ENCODE measurements at places on chromosomes 5 and 9.
A peak's percentile ranks its signal among the peaks of the same experiment; 100 is the strongest.

- peak; percentile 87 for DNase-seq
Measured at GRCh38 chr5:67315082-67315989, 118.7 kb upstream of the CD180 start.

DNA sequence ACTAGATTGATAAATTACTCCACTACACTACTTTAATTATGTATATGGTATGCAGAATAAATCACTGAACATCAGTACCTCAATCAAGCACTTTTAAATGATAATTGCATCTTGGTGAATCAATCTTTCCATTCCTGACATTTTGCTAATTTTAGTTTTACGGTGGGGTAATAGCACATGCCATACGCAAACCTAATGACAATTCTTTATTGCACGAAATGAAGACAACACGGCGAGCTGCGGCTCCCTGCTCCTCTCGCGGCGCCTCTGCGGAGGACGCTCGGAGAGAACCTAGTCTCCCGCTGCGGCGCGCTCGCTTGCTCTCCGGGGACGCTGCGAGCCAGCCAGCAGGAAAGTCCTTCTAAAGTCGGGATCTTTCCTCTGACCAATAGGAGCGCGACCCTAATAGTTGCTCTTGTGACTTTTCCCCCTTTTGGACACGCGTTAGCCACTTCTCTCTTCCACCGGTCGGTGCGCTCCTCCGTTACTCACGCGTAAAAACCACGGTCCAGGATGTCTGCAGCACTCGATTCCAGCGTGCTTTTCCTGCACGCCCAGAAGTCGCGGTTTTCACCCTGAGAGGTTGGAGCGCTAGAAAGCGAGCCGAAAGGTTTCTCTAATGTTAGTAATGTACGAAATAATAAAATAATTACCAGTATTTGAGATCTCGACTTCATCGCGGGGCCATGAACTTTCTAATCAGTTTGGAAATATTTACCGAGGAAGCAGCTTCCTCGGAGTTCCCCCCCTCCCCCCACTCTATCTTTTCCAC lies 1.0 kb upstream of the MEF2C start:
- peak; percentile 29 for DNase-seq

GRCh38 chr9:128204858-128205257 lies 1.7 kb downstream of the DNM1 start:
- DNase-seq, result no peak

DNA sequence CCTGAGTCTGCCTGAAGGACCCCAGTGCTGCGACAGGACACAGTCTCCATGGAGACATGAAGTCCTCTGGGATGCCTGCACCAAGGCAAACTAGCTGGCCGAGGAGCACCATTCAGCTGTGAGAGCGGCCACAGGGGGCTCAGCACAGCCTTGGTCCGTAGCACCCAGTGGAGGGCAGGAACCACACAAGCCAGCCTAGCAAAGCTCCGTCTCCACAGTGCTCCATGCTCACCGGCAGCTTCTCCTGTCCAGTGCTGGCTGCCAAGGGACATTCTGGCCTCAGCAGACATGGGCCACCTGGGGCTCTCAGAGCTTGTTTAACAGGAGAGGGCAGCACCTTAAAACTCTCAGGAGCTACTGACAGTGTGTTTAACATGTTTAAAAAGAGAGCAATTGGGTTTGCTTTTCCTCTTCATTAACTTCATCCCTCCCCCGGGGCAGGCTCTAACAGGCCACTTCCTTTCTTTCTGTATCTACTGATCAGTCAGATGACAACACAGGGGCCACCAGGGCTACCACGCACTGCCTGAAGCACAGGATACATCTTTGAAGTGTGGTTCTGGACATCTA lies 57.0 kb downstream of the SECISBP2 start:
- DNase-seq, result no peak

DNA sequence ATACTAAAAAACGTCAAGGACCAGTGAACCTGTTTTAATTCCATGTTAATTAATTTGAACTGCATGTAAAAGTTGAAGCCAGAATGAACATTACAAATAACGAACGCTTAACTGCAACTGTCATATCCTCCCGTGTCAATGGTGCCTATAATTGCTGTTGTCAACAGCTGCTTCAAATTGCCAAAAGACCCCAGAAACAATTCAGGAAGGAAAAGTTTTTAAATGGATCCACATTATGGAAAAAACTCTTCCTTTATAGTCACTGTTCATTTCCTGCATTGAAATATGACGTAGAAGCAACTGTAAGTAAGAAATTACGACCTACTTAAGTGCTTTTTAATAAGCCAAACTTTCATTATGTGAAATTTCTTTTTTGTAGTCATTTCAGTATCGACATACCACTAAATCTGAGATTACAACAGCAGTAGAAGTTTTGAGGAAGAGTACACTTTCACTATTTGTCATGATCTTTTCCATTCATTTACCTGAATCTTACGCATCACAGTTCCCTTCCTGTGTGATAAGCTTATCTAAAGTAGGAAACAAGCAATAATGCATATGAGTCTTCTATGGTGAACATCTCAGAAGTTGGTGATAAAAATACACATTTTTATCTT lies 37.8 kb downstream of the MEF2C start:
- no peak for DNase-seq

GRCh38 chr5:171634511-171634910 lies 151.1 kb upstream of the SMIM23 start:
- DNase-seq, result no peak

DNA sequence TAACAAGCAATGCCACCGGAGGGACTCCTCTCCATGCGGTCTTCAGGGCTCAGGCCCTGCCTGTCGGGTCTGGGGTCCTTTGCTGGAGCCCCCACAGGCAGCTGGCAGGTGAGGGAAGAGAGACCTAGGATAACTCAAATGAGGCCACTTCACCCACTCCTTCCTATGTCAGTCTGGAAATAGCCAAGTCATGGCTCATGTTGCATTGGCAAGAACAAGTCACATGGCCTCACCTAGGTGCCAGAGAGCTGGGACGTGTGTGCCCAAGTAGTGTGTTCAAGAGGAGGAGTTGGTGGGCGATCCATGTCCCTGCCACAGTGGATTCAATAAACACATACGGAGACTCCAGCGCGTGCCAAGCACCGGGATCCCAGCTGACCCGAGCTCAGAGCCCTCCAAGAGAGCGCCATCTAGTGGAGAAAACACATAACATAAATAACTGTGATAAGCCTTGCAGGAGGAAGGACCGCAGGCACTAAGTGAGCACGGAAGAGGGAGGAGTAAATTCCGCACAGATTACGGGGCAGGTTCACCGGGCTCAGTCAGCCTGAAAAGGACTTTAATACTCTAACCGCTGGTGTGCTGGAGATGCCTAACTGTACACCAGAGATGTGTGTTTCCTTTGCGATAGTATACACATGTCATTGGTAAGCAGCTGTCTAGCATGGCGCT lies 580.8 kb downstream of the CCDC171 start:
- peak; percentile 49 for DNase-seq

DNA sequence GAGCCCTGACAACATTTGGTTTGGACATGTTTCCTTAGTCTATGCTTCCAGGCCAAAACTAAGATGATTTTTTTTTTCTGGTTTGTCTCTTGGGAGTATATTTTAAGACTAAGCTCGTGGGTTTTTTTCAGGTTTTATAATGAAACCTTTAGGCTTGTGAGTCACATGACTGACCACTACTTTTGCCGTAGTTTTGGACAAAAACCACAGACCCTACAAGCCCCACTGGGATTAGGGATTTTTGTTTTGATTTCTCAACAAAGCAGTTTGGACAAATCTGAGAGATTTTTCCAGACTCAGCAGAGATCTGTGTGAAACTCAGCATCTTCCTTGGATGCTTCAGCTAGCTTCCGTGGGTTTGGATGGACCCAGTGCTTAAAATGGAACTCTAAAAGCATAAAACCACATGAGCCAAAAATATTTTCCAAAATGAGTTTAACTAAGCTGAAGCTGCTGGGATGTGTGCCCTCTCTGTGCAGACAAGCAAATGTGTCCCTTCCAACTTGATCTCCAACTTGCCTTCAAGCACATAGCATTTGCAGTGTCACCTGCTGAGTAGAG lies 70.3 kb upstream of the SMIM15 start:
- DNase-seq, result no peak

DNA sequence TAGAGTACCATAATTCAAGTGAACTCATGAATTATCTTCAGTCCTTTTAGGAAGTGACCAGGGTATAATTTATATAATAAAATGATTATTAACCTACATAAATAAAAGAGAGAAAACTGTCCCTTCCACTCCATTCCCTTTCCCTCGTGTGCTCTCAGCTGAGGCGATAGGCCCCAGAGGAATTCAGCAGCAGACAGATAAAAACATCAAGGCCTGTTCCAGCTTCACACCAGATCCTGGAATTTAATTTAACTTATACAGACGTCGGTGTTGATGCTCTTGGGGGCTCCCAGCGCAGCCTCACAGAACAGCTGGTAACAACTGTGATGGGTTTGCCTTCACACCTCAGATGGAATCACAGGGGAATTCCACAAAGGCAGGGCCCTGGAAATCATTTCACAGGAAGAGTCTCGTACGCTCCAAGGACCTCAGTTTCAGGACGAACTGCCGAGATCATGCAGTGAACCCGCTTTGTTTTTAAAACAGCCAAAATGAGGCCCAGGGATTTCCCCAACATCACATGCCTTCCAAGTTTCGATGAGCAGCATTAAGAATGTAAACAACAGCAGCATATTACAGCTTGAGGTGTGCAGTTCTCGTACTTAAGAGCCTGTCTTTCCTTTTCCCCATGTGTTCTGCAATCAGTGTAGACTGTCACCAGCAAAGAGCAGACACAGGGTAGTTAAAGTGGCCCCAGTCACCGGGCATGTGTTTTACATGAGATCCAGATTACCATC lies 73.6 kb upstream of the ALDH1B1 start:
- DNase-seq, result no peak

DNA sequence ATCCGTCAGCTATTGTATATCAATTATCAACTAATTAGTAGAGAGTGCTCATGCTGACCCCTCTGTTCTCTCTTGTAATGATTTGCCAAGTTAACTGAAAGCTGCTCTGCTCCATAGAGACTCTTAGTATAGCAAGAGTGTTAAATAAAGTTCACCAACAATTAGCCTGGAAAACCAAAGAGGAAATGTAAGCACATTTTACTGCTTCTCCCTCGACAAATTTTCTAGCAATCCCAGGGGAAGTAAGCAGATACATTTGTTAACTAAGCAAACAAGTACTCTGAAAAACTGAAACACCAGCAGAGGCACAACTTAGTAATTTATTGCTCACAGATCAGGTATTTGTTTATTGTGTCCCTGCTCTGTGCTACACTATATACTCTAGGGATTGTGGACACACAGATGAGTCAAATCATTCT lies 162.2 kb downstream of the GLIS3 start:
- no peak for DNase-seq

- no peak for DNase-seq
Measured at GRCh38 chr5:25974451-25974850, 1063.9 kb downstream of the CDH9 start.
